Fibroblast of upper back skin (primary cell): ENCODE measurements at places on chromosomes 6 and 20.

DNA sequence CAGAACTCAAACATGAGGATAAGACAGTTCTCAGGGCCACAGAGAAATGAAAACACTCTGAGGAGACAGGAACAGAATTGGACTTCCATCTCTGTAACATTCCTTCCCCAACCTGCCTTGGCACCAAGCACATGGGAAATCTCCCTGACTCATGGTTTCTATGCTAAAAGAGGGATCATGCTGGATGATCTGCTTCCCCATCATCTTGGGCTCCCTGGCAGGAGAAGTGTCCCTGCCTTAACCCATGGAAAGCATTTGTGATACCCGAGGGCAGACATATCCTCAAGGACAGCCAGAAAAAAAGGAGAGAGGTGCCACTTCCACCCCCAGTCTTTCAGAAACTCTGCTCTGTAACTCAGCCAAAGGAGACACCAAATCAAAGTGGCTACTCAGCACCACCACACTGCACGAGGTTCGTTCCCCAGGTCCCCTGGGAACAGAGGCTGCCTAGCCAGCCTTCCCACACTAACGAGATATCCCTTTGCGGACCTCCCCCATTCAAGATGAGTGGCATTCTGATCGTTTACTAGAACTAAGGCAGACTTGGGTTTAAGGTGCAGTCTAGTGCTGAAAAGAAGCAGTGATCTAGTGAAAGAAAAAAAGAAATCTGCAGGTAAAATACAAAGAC, 34.8 kb downstream of the BLOC1S5 start:
- peak; percentile 11 for DNase-seq

DNA sequence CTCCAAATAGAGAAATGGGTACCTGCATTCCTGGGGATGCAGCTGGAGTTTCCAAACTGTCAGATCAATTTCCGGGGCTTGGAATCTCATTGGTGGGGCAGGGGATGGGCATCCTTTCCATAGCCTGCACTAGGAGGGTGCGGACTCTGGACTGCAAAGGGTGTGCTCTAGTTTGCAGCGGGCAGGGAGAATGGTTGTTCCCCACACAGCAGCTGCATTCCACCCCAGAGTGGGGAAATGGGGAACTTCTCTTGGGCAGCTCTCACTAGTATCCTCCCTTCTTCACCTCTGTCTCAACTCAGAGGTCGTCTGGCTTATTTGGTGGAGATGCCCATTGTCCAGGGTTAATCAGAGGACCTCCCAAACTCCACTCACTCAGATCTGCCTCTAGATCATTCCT, 34.5 kb upstream of the CDKN1A start:
- no peak for DNase-seq

DNA sequence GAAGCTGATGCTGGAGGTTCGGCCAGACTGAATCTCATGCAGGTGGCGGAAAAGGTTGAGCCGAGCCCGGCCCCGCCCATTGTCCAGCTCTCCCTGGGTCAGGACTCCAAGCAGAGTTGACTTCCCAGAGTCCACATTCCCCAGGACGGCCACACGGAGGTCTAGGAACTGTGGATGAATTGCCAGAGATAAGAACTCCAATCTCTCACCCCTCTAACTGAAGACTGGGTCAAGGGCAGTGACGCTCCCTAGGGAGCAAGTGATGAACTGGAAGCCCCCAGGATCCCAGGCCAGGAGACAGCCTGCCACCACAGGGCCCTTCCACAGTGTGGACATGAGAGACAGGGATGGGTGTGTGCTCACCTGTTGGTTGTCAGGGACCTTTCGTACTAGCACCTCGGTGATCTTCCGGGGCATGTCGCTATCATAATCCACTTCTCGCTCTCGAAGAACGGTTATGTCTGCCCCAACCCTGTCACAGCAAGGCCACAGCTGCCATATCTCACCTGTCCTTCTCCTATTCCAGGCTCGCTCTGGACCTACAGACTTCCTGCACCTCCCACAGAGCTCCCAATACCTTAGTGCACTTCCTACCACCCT, 3.6 kb downstream of the GTPBP2 start:
- DNase-seq, result no peak

- DNase-seq, result no peak
Measured at GRCh38 chr20:61048302-61048701, 203.8 kb upstream of the CDH4 start.

GRCh38 chr6:35302604-35303241, 5.1 kb downstream of the DEF6 start:
- DNase-seq, result peak; percentile 25

DNA sequence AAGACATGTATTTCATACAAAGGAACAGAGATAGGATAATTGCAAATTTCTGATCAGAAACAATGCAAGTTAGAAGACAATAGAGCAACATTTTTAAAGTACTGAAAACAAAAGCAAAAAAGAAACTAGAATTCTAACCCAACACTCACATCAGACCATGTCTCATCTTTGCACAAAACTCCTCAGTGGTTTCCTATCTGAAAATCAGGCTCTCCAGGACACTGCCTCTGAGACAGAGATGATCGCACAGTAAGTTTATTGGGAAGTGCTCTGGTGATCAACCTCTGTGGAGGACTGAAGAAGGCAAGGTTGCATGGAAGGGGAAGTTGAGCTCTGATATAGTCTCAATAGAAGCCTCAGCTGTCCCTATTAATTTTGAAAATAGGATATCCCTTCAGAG, 2.3 kb upstream of the TTBK1 start:
- DNase-seq, result no peak

GRCh38 chr6:44771647-44772415, 384.3 kb downstream of the CDC5L start:
- no peak for DNase-seq

GRCh38 chr20:36362978-36363713, 57.0 kb downstream of the DLGAP4 start:
- DNase-seq, result no peak

GRCh38 chr6:26232940-26233648, 131.9 kb upstream of the BTN3A2 start:
- peak; percentile 36 for DNase-seq

DNA sequence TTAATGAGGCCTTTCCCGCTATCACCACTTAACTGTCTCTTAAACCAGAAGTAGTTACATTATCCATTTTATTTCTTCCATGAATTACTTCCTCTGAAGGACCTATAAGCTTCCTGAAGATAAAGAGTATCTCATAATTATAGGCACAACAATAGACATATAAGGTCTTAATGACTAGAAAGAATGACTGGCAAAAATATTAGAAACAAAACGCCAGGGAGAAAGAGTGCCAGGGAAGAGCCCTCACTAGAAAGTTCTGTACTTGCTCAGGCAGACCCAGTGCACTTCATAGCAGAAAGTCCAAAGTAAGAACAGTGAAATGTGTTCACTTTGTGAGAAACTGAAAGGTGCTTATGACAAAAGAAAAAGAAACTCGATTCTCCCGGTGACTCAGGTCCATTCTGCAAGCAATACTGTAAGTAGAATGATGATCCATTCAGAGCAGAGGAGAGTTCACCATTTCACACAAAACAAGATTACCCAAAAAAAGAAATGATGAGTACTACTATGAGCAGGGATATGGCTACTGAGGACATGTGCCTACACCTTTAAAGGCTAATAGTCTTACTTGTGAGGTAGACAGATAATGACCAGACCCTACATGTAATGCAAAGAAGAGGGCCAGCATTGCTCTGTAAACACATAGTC, 5.5 kb downstream of the ZNF334 start:
- DNase-seq, result no peak

DNA sequence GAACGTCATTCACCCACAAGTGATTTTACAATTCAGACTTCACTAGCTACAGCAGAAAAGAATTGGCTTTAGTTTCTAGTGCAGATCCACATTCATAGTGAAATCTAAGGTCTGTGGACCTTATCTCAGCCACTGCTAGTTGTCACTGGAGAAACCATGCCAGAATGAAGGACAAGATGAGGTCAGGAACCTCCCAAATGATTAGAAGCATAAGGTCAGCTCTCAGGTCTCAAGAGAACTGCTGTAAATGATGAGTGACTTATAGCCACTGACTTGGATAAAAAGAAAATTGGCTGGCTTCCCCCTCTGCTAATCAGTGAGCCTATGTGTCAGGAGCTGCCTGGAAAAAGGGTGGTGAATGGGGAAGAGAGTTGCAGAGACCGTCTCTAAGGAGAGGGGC, 265.3 kb upstream of the BMP2 start:
- no peak for DNase-seq

- no peak for DNase-seq
Measured at GRCh38 chr20:23099791-23100719, 13.9 kb upstream of the CD93 start.

DNA sequence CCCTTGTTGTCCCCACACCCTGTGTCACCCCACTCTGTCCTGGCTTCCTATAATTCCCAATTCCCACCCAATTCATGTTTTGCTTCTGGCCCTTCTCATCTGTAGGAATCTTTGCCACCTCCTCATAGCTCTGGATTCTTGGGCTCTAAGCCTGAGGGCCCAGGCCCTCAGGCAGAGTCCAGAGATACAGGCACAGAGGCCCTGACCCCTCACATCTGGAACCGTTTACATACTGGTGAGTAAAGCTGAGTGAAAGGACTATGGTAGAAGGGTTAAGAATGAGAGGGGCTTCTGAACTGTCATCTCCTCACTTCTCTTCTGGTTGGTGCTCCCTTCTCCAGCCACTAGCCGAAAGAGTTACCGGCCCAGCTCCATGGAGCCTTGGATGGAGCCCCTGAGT, 13.6 kb downstream of the PRRC2A start:
- no peak for DNase-seq

GRCh38 chr6:41759905-41760579, 12.8 kb upstream of the PGC start:
- DNase-seq, result no peak

DNA sequence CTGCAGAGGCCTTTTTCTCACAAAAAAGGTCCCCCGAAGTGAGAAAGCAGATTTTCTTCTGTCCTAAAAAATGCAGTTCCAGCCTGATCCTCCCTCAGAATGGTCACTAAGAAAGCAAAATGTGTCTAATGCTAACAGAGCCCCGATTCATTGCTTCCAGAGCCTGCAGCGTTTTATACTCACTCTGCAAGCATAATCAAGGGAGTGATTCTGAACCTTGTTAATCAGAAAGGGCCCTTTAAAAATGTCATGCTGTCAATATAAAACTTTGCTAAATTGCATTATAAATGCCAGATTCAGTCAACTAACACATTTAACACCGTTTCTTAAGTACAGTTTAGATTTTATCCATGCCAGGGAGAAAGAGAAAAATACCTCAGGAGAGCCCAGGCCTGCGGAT, 202.8 kb downstream of the CD83 start:
- DNase-seq, result no peak

- DNase-seq, result peak; percentile 59
Measured at GRCh38 chr6:147142684-147143245, 61.5 kb upstream of the STXBP5 start.

DNA sequence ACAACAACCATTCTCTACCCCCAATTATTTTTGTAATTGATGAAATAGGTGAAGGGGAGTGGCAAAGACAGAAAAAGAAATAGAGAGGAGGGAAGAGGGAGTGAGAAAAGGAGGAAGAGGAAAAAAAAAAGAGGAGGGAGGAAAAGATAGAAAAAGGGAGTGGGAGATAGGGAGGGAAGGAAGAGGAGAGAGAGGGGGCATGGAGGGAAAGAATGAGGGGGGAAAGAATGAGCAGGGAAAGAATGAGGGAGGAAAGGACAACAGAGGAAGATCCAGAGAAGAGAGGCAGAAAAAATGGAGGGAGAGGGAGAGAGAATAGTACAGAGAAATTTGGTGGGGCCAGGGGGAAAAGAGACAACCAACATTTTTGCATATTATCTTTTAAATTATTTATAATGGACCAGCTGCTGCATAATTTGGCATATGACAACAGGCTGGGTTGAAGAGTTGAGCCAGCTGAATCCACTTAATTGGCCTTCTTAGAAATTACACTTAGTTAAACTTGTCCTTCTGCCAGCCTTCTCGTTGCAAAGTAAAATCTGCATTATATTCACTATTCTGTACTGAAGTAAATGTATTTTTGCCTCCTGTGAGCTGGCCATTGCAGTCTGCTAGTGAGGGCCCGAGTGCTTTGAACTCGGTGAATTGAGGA, 101.0 kb downstream of the ARHGAP18 start:
- DNase-seq, result no peak

GRCh38 chr20:52056203-52057062, 135.1 kb downstream of the ZFP64 start:
- peak; percentile 97 for DNase-seq

GRCh38 chr6:157769776-157770426, 53.1 kb upstream of the SNX9 start:
- no peak for DNase-seq

GRCh38 chr20:47276851-47277534, 79.5 kb downstream of the ZMYND8 start:
- peak; percentile 75 for DNase-seq

GRCh38 chr20:48190757-48191156, 405.5 kb upstream of the SULF2 start:
- no peak for DNase-seq

DNA sequence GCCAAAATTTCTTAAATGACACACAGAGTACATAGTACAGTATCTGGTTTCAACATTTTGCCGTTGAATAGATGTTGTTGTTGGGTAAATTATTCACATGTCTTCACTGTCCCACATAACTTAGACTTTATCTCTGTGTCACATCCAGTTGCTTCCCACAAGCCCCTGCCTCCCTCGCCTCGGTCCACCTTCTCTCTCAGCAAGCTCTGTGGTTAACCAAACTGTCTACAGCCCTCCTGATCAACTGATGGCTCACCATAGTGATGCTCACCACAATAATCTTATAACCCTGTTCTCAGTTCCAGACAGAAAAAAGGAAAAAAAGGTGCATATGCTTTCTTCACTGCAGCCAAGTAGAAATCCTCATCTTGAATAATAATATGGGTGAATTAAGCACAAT, 23.0 kb downstream of the IL17F start:
- DNase-seq, result no peak

DNA sequence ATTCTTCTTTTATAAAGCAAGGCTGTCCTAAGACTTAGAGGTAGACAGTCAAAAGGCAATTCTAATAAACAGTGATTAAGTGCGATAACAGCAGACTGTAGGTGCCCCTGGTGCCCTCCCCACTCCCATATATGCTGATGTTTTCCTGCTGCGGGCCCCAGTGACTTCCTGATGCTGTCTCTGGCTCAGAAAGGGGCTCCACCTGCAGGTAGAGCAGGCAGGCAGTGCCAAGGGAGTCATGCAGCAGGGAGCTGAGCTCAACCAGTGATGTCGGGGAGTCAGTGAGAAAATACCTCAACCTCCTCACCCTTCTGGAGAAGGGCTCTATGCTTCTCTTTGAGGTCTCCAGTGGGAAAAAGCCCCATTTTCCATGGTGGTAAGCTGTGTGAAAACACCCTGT, 126.7 kb upstream of the SSTR4 start:
- DNase-seq, result no peak

GRCh38 chr6:100237821-100238220, 226.9 kb downstream of the SIM1 start:
- peak; percentile 72 for DNase-seq
